ENCODE measurements at places on chromosomes 4 and X.

- DNase-seq, result peak; percentile 45
Measured at GRCh38 chrX:130079824-130080406, 30.4 kb downstream of the ELF4 start.

DNA sequence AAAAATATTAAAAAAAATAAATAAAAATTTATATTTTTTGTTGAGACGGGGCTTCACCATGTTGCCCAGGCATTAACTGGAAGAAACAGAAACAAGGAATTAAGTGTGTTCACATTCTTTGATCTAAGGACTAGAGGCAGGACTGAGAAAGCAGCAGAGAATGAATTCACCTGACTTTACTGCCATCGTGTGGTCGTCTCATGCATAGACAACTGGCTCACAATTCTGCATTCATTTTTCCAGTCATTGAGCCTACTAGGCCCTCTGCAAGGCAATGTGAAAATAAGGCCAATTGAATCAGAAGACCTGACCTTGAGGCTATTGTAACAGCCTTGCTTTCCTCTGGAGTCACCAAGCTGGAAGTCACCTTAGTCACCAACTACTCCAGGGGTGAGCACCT, 37.4 kb downstream of the LHFPL1 start:
- peak; percentile 55 for DNase-seq

DNA sequence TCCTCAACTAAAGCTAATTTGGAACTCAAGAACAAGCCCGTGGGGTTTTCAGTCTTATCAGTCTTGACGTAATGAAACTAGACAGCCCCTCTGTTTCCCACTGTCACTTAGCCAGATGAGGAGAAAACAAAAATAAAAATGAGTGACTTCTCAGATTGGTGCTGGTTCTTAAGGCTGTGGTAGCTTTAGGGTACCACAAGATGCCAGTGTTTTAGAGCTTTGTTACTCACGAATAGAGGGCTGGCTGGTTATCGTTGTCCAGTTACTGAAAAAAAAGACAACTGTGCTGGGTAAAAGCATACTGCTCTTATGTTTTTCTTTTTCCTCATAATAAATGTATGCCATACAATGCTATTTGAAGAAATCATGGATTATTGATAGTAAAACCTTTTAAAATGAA, 796.7 kb downstream of the RAPGEF2 start:
- no peak for DNase-seq

GRCh38 chr4:169335331-169335730, 64.6 kb upstream of the SH3RF1 start:
- DNase-seq, result peak; percentile 74

- DNase-seq, result no peak
Measured at GRCh38 chrX:153435845-153436244, 10.0 kb downstream of the TREX2 start.

Measured in brain microvascular endothelial cell (primary cell).